ENCODE measurements at places on chromosomes 4 and X.

DNA sequence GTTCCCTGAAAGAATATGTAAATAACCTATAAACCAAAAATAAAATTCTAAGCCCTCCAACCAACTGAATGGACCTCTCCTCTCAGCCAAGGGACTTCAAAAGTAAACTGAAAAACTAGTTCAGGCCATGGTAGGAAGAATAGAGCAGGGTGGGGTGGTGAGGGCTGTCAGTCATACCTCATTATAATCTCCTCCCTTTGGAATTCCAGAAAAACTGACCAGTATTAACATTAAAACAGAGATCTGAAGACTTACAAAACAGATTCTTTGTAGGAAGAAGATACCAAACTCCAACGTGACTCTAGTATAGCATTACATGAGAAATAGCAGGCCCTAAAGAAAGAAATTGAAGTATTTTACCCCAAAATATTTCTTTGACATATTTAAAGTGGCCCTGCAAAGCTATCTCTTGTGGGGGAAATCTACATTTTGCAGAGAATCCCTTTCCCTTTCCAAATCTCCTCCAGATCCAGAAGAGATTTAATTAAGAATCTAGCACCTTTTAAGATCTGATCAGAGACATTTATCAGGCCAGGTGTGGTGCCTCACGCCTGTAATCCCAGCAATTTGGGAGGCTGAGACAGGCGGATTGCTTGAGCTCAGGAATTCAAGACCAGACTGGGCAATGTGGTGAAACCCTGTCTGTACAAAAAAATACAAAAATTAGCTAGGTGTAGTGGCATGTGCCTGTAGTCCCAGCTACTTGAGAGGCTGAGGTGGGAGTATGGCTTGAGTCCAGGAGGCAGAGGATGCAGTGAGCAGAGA, 15.1 kb downstream of the TBC1D9 start:
- no peak for DNase-seq

GRCh38 chrX:12702509-12703091, 88.6 kb upstream of the PRPS2 start:
- DNase-seq = no peak

DNA sequence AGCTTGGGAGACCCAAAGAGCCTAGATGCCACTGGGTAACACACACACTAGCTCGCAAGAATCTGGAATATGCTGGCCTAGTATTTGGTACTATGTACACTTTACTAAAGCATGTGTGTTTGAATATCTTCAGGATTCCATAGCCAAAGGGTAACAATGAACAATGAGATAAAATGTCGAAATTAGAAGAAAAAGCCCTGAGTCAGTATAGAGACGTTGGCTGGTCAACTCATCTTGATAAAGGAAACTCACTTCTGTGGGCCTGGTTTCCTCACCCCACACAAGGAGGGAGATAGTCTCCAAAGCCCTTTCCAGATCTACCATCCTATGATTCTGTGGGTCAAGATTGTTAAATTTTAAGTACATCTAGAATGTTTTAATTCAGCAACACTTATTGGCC, 6.9 kb downstream of the ZDHHC9 start:
- no peak for DNase-seq

GRCh38 chrX:101386542-101386885, 523 bp upstream of the BTK start:
- no peak for DNase-seq

DNA sequence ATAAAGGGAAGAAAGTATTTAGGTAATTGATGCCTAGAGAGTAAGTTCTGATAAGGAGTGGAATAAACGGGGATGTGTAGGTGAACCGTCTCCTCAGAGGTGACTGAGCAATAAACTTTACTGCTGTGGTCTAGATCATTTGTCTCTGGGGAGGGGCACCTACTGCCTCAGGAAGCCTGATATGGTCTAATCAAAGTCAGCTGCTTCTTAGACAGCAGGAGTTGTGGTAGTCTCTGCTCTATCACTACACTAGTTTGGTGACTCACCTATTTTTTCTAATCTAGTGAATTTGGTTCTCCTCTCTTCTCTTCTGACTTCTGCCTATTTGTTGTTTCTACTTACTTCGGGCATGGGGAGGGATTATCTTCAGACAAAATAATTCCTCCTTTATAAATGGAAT, 95.1 kb upstream of the STIM2 start:
- no peak for DNase-seq

- no peak for DNase-seq
Observed at GRCh38 chr4:161585011-161585410, 578.8 kb downstream of the FSTL5 start.

- DNase-seq = no peak
Observed at GRCh38 chr4:122119739-122120138, 32.4 kb upstream of the BLTP1 start.

- DNase-seq = no peak
Observed at GRCh38 chr4:83785891-83786290, 250.0 kb downstream of the GPAT3 start.

GRCh38 chrX:107683124-107683895, 55.0 kb downstream of the PRPS1 start:
- DNase-seq = no peak

DNA sequence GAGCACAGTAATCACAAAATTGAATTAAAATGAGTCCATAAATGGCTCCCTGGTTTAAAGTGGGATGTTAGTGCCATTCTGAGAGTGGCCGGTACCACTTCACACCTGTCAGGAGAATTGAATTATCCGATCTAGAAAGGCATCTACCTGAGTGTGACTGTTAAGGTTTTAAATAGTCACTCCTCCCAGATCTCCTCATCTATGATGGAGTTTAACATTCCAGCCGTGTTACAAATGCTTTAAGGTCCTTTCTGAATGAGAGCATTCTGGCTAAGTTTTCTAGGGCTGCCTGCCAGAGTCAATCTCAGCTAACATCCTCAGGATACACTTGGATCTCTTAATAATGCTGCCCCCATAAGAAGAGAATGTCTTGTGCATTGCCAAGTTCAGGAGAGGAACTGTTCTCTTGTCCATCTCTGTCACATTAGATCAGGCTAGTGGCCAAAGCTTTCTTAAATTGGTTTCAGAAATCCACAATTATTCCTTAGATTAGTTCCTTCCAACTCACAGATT, 231.1 kb downstream of the SLC39A8 start:
- no peak for DNase-seq

DNA sequence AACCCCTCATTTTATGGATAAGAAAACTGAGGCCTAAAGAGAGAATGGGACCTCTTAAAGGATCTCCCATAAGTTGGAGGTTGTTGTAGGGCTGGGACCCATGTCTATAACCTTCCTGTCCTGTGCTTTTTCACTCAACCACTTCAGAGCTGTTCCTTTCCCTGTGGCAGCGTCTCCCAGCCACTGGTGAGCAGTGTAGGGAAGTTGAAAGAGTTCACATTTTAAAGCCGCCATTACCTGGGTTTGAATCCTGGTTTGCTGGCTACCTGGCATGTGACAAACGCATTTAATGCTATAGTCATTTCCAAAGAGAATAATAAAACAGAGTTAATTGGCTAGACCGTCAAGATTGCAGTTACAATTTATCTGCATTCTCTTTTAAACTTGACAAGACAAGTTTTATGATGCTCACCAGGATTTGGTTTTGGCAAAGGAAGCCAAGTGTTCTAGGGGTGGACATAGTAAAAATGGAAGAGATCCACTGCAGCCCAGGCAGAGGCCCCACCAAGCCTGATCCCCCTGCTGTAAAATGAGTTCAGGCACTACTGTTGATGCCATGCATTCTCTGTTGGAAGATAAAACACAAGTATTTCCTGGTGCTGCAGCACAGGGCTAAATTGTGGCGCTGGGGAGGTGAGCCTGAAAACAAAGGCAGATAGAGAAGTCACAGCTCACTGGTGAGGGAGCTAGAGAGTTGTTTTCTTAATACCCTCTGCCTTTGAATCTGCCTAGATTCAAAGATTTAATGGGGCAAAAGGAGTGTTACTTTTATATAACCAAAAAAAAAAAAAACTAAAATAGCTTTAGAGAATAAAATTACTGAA, 218.7 kb downstream of the NWD2 start:
- no peak for DNase-seq

DNA sequence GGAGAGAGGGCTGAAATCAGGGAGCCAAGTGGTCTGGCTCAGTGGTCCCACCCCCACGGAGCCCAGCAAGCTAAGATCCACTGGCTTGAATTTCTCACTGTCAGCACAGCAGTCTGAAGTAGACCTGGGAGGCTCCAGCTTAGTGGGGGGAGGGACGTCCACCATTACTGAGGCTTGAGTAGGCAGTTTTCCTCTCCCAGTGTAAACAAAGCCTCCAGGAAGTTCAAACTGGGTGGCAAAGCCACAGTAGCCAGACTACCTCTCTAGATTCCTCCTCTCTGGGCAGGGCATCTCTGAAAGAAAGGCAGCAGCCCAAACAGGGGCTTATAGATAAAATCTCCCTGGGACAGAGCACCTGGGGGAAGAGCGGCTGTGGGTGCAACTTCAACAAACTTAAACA, 88.1 kb downstream of the NPFFR2 start:
- DNase-seq = no peak

- no peak for DNase-seq
Observed at GRCh38 chr4:128973384-128973783, 120.0 kb downstream of the SCLT1 start.

DNA sequence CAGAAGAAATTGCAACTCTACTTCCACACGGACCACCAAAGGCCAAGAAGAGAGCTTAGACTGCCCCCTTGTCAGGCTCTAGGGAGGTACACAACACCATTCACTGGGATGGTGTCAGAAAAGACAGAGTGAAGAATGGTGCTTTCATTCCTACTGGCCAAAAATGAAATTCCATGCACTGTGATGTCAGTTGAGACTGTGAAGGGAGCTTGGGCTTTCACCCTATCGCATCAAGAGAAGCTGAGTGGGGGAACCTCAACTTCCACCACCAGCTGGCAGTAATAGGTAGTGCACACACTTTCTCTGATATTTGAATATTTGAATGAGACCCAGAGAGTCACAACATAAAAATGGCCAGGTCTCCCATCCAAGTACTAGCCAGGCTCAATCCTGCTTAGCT, 65.9 kb downstream of the ZNF711 start:
- no peak for DNase-seq

- no peak for DNase-seq
Observed at GRCh38 chr4:180437601-180438000, 1805.6 kb upstream of the TENM3 start.

GRCh38 chr4:144599621-144600020, 46.3 kb upstream of the HHIP start:
- DNase-seq = no peak

DNA sequence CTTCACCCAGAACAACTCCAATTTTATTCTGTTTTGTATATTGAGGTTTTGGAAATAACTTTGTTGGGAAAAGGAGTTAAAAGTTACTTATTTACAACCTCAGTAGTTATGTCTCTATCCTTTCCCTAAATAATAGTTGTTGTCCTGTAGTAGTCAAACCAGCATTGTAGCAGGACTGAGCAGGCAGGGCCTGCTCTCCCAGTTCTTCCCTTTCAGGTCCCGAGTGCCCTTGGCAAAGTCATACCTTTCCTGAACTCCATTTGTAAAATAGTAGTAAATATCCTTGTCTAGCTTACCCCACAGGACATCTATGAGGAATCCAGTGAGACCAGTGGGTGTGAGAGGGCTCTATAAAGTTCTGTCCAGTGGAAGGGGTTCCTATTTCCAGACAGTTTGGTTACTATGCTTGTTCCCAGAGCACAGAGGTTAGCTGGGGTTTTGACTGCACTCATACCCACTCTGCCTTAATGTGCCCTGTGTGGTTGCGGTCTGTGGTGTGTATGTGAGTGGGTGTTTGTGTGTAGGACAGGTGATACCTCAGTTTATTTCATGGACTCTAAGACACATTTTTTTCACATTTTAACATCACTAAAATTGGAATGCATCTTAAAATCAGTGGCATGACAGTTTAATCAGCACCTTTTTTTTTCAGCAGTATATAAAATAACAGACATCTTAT, 136.3 kb downstream of the AMMECR1 start:
- DNase-seq = no peak

GRCh38 chr4:4984186-4984585, 35.1 kb downstream of the CYTL1 start:
- no peak for DNase-seq

- DNase-seq = no peak
Observed at GRCh38 chr4:14272206-14272605, 644.7 kb upstream of the BOD1L1 start.

DNA sequence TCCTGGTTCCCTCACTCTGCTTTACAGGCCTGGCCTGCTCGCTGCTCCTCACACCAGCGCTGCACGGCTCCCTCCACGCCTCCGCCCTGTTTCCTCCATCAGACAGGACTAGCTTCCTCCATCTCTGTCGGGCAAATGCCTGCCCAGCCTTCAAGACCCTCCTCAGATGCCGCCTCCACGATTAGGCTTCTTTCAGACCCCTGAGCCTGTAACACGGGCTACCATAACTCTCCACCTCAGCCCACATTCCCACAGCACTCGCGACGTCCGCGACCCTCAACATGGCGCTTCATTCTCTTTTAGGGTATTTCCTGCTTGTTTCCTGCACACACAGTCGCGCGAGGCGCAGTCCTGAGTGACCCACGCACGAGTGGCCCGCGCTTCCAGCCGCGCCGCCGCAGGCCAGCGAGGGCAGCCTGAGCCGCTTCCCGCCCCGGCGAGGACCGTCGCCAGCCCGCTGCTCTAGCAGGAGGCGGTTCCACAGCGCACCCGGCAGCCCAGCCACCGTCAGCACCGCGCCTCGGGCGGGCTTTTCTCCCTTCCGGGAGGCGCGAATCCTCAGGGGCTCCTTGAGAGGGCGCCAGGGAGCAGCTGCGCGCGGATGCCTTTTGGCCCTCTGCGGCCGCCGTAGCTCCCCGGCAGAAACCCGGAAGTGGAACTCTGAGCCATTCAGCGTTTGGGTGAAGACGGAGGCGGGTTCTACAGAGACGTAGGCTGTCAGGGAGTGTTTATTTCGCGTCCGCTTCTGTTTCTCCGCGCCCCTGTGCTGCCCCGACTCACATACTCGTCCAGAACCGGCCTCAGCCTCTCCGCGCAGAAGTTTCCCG, at the start of gene FRG1:
TSS of gene FRG1 (plus strand) at position 695 of the 827 bp plus-strand sequence. CDS start 138 bp downstream, outside the sequence.
- no peak for DNase-seq

DNA sequence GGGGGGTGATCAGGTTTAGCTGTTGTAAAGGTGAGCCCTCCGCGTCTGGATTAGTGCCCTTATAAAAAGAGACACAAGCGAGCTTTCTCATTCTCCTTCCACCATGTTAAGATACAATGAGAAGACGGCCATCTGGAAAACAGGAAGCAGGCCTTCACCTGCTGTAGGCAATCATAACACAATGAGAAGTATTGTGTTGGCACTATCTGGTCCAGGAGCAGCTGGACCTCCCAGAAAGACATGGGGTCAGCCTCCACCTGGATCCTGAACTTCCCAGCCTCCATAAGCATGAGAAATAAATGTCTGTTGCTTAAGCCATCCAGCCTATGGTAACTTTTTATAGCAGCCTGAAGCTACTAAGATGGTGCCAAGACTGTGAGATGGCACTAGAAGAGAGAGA, 8.6 kb upstream of the SMIM20 start:
- no peak for DNase-seq

DNA sequence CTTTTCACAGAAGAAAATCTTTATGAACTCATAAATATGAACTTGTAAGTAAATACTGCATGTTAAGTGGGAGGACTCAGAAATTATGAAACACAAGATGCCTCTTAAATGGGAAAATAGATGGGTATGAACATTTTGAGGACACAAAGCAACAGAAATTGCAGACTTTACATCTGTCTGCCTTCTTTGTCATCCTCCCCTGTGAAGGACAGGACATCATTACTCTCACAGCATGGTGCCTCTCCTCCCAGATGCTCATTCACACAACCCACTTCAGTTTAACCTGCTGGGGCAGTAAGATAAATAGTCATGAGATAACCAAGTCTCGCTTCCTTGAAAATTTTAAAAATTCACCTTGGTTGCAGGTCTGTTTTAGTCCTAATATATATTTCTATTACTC, 144.5 kb downstream of the APBB2 start:
- peak; percentile 58 for DNase-seq

GRCh38 chr4:165328708-165329107, 1.2 kb downstream of the MSMO1 start:
- no peak for DNase-seq

GRCh38 chr4:85994576-85994975, 365.3 kb downstream of the MAPK10 start:
- DNase-seq = no peak

All from NCI-H1417 treated with DMSO at 0.1 percent for 48 hours (cell line).